ENCODE measurements at places on chromosomes 7 and 10.

- no peak for DNase-seq
These were observed 40.9 kb upstream of the PLXDC2 start for GRCh38 chr10:19775296-19775695.

DNA sequence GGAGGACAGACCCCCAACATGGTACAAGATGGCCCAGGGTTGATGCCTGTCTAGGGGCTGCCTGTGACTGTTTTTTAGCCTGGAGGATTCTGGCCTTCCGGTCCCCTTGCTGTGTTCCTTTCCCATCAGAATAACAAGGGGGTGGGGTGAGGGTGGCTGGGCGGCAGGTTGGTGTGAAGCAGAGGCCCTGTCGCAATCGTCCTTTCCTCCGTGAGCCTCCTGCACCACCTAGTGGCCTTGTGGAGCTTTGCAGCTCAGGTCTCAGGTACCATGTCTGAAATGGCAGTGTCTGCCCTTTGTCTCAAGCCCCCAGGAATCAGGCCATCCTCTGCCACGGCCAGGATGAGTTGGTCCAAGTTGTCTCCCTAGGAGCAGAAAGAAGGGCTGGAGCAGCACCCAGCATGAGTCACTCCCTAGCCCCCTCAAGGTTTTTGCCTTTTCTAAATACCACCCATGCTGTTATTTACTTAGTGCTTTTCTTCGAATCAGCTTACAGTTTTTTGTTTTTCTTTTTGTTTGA, 24.2 kb downstream of the TACR2 start:
- peak; percentile 87 for DNase-seq

GRCh38 chr10:14588084-14588937, 186.4 kb downstream of the FAM107B start:
- no peak for DNase-seq

DNA sequence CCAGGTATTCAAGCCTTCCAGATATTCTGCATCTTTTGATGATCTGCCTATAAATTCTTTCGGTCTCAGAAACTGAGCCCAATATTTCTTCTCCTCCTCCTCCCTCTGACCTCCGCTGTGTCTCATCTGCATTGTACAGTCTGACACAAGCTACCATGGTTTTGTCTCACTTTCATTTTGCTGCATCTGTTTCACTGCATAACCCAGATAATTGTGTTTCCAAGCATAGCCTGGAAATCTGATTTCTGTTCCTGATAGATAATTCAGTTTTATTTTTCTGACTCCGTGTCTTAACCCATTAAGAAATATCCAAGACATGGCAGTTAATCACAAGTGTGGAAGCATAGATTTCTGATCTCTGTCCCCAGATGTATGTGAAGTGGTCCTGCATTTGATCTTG, 374.2 kb upstream of the SEMA3A start:
- DNase-seq = no peak

GRCh38 chr10:106996510-106996909, 168.0 kb downstream of the SORCS1 start:
- DNase-seq = no peak

DNA sequence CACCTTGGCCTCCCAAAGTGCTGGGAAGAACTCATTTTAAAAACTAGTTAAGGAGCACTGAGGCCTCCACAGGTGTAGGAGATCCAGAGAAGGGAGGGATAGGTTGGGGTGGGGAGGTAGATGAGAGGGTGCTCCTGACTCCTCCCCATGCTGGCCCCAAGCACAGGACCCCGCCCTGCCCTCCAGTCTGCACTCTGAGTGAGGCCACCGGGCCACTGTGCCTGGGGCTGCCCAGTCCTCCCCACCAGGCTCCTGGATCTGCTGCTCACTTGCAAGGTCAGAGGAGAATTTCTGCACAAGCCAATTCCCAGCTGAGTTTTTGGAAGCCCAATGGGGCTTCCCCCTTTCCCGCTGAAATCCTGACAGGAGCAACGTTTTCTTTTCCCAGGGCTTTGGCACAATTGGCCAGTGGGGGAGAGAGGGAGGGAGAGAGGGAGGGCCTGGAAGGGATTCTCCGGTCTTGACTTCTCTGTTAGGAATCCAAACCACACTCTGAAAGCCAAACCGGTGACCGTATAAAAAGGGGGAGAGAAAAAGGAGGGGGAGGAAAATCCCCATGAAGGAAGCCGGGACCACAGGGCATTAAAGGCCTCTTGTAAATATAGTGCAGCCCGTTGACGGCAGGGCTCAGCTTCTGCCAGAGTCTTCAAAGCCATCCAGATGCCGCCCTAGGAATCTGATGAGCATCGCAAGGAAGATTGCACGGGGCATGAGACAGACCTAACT, 116.2 kb downstream of the SH3PXD2A start:
- no peak for DNase-seq

GRCh38 chr10:112953174-112954159, 3.4 kb downstream of the TCF7L2 start:
- no peak for DNase-seq

- DNase-seq = no peak
These were observed 18.7 kb downstream of the SRRM3 start for GRCh38 chr7:76220185-76221057.

GRCh38 chr10:113326160-113327111, 226.4 kb upstream of the HABP2 start:
- no peak for DNase-seq

DNA sequence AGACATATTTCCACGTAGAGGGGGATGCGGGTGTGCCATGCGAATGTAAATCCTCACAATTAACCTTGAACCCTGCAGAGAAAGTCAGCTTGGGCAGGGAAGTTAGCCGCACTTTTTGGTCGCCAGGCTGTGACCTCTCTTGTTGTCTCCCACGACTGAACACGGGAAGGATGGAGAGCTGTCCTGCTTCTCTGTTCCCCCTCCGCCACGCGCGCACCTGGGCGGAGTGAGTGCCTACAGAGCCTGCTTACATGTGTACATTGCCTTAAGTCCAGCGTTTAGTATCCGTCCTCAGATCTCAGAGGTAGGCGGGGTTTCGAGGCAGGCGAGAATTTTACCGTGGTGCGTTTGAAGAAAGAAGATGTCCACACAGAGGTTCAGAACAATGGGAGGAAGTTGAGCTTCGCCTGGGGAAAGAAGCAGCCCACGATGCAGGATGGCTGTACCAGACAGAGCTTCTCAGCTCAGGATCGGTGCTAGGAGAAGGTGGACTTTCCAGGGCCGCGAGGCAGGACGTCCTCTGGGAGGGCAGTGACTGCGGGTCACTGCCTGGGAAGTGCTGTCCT, 482 bp upstream of the ERCC6 start:
- DNase-seq = peak; percentile 28

DNA sequence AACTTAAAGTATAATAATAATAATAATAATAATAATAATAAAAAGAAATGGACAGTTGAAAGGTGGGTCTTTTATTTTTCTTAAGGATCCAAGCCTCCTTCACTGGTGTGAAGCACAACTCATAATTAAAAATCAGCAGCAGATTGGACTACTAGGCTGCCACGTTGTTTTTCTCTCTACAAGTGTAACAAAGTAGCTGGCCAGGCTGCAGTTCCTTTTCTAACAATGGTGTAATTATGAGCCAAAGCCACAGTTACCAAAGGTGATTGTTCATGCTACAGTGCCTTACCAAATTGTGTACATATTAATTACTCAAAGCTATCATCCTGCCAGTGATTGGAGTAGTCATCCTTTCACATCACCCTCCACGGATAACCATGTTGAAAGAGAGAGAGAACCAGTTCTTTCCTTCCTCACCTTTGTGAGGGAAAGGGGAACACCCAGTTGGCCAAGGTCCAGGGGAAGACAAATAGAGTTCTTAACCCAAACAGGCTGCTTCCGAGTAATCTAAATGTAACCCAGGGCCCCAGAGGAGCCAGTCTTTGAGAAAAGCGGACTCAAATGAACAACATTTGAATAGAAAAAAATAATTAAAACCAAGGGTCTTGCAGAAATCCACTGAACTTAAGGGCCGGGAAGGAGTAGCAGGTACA, 86.3 kb upstream of the NPS start:
- DNase-seq = no peak

- no peak for DNase-seq
These were observed 262.8 kb upstream of the KLF14 start for GRCh38 chr7:130996833-130997231.

DNA sequence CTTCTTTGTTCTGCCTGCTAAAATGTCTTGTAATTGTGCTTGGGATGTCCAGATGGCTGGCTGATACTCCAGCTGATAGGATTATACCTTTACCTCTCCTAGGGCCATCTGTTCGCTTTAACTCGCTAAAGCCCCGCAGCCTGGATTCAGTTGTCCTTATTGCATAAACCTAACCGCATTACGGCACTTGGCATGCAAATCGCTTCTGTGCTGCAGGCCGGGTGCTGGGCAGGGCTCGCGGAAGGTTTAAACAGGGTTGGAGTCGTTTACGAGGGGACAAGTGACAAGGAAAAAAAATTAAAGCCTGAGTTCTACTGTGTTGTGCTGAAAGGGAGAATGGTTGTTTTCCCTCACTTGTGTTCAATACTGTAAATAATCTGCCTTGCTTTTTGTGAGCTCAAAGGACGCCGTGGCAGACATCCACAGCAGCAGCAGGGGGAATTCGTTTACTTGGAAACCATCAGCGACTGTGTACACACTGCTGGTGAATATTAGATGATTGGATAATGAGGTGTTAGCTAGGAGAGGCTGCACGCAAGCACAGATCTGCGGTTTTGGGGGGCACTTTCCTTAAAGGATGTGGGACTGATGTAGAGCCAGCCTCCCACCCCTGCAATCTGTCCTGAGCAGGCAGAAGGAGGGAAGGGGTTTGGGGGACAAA, 93.0 kb downstream of the EBF3 start:
- no peak for DNase-seq

GRCh38 chr10:132272231-132272971, 35.3 kb downstream of the STK32C start:
- no peak for DNase-seq

GRCh38 chr7:39515534-39516228, 50.5 kb upstream of the YAE1 start:
- no peak for DNase-seq

- DNase-seq = no peak
These were observed 80.1 kb downstream of the SVIL start for GRCh38 chr10:29554660-29555059.

GRCh38 chr10:8069108-8069507, 14.6 kb downstream of the GATA3 start:
- DNase-seq = no peak

DNA sequence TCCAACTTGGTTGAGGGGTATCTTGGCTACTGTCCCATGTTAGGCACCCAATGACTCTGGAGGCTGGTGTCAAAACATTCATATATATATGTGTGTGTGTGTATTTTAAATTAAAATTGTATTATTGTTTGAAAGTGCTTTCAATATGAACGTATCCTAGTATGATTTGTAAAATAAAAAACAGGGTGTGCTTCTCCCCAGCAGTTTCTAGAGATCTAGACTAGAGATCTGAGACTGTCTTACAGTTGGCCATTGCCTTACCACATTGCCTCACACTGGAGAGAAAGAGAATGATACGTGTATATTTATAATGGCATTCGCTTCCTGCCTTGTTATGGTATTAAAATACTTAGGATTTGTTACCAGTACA, 1.2 kb downstream of the BAG3 start:
- no peak for DNase-seq

DNA sequence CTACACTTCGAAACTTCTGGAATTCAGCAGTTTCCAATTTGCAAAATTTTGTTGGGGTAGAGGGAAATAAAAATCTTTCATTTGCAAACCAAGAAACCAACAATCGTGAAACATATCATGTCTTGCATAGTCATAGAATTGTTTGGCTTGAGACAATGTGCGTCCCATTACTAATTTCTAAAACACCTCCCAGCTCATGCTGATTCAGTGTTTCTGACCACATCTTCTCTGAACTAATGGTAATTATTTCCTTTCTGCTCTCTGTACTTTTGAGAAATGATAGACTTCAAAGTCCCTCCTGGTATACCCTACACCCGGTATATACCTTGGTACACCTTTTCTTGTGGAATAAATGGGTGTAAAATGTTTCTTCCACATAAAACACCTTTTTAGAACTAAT, 41.8 kb upstream of the TSPAN13 start:
- DNase-seq = no peak

DNA sequence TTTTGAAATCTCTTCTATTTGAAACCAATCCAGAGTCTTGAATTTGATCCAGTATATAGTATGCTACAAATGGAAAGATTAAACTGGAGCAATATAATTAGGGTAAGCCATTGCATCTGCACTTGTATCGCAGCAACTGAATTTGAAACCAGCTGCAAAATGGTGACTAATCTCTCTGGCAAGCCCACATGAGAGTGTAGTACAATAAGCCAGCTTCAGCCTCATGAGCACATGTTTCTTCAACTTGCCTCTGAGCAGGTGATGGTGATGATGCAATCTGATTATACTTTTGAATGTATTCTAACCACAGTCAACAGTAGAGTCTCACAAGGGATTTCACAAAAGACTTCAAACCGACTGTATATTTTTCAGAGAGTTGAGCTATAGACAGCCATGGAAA, 829 bp upstream of the RPA3 start:
- peak; percentile 73 for DNase-seq

- DNase-seq = no peak
These were observed 96.2 kb downstream of the NPTX2 start for GRCh38 chr7:98713165-98713810.

DNA sequence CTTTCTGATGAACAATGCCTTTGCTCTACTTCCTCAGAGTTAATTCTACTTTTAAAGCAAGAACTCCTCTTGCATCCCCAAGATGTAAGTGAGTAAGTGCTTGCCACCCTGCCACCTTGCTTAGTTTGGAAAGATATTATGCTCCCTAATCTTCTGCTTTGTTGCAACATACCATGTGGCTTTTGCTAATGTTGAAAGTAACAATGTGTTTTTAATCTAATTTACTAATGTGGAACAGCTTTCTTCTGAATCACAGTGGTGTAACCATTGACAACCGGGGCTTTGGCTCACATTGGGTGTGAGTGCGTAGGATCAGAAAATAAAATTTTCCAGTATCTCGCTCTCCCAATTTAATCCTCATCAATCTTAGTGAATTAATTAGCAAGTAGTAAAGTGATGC, 254.1 kb upstream of the PTER start:
- DNase-seq = no peak

- DNase-seq = no peak
These were observed 2.4 kb downstream of the SFMBT2 start for GRCh38 chr10:7408291-7409044.

GRCh38 chr7:25537662-25538375, 309.5 kb upstream of the NPVF start:
- no peak for DNase-seq

- DNase-seq = no peak
These were observed 10.3 kb downstream of the PWWP2B start for GRCh38 chr10:132407243-132407746.

DNA sequence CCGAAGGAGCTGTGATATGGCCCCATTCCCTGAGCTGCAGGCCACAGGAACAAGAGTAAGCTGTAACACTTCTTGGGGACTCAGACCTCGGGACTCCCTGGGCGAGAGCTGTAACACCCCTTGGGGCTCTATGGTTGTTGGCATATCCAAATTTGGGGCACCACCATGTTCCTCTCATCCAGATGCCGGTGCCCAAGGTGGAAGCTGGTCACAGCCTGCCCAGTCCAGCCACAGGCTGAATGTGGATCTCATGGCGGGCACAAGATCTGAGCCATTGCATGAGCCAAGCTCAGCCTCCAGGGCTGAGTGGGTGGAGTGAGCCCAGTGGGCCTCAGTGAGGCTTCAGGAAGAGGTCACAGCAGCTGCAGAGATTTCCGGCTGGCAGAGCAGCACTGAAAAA, 78.9 kb downstream of the TMEM106B start:
- DNase-seq = no peak
